ENCODE measurements at places on chromosomes 6 and 20. TPM values are rescaled to one million over a fixed set of nuclear protein-coding genes. Genes with fewer than 3 reads are reported as not detected.

GRCh38 chr6:145247692-145248419 is 487.5 kb downstream of the EPM2A start:
- DNase-seq = no peak

ENPP5 gene
- 6.7 TPM for polyA plus RNA-seq

CALHM5 gene
- 0.46 TPM for polyA plus RNA-seq

DNA sequence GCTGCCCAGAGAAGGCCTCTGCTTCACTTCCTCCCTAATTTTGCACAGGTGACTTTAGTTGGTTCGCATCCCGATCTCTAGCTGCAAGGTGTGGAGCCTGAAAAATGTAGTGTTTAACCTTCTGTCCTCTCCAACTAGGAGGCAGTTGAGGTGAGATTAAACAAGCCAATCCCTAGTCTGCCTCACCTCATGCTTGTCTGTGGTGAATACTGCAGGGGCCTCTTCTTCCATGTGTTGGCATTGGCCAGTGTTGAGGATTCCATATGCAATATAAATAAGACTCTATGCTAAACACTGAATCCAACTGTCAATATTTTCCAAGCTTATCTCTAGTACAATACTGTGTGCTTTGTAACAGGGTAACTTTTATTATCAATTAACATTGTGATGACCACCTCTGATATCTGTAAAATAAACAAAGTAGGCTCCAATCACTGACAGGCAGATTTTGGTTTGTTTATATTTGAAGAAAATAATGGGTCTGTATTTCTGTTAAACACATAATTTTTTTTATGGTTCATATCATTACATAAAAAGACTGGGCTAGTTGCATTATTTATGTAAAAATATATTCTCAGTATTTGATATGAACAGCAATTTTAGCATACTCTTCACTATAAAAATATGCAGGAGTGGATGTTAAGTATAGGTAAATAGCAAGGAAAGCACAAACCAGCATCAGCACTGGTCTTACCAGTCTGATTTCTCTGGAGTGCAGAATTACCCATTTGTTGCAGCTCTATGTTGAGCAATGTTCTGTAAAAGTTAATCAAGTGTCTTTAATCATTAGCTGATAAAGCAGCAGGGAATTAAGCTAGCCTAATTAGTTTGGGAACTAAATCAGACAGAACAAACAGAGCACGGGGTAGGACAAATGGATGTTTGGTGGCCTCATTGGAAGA is 74.0 kb downstream of the ANKRD6 start:
- DNase-seq = no peak

DNA sequence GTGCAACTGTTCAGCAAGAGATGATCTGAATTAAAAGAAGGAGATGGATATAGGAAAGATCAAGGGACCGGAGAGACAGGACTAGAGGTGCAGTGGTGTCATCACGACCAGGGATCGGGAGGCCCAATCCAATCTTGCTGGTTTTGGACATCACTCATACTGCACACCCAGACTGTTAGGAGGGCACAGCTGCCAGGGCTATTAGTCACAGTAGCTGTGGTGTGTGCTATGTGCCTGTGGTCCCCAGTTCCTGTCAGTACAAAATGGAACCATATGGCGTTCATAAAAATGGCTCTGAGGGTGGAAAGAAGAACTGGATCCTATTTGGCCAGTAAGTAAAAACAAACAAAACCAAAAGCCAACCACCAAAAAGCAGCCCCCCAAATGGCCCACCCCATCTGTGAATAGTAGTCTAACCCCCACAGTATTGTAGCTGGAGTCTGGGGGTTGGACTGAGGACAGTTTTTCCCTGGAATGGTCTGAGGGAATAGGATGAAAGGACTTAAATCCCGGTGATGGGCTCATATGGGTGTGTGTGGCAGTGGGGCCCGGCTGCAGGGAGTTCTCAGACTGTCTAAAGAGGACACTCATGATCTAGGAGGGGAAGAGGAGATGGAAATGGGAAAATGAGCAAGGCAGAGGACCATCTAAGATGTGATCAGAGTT is 9.3 kb upstream of the NNAT start:
- no peak for DNase-seq

All from hepatocyte (in vitro differentiated cells).